Activated B cell treated with CpG ODN at 0.5 μM for 24 hours (primary cell): ENCODE measurements at places on chromosomes 11 and 22.

- DNase-seq = no peak
Observed at GRCh38 chr11:86162239-86162638, 82.3 kb upstream of the EED start.

GRCh38 chr11:127994736-127995135, 592.6 kb downstream of the ETS1 start:
- no peak for DNase-seq

DNA sequence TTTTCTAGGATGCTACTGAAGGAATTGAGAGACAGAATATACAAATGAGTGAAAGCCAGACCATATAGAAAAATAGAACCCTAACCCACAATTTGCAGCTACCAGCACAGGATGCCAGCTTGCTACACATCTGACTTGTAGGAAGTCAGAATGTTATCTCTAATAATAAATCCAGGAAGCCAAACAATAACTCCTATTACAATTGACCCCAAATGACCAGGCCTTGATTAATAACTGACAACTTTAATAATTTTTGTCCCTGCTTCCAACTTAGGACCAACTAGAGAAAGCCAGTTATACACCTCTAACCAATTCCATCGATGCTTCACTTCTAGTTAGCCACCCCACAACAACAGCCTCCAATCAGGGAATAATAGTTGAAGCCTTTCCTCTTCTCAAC, 193.4 kb downstream of the CASP12 start:
- no peak for DNase-seq

DNA sequence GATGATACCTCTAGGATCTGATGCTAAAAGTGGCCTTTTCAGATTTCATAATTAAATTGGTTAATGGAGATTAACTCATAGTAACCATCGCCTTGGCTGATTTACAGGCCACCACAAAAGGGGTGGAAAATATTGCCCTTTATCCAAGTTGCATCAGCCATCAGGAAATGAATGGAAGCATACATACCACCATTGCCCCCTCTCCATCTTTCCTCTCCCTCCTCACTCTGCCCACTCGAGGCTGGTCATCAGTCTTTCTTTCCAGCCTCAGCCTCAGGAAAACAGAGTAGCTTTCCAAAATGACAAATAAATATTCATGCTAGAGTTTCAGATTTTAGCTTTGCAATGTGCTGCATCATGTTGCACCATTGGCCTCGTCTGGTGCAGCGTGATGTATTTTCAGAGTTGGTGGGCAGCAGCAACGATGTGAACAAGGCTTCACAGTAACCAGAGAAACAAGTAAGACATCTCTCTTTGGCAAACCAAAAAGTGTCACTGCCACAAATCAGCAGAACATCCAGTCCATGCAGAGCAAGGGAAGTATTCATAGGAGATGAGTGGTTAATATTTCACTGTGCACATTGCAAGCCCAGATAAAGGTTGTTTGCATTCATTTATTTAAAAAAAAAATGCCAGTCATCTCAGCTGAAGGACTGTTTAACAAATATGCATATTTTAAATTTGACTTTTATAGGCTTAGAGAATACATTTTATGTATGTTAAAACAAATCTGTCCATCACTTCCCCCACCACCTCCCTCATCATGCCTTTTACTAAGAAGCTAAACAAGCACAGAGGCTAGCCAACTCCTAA, 136.7 kb upstream of the FAT3 start:
- DNase-seq = no peak

GRCh38 chr11:12318791-12319438, 58.5 kb upstream of the PARVA start:
- no peak for DNase-seq

DNA sequence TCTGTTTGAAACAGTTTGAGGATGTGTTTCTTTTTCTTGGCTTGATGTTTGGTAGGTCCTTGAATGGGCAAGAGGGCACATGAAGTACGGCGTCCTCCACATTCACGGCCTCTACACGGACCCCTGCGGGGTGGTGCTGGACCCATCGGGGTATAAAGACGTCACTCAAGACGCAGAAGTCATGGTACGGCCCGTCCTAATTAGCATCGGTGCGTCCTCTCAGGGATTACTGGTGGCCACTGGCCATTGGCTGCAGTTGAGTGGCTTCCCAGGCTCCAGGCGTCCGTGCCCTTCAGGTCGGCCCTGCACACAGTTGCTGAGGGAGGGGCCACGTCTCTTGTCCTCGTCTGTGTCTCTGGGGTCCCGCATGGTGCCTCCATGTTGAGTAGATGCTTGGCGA, 20.8 kb downstream of the FAM118A start:
- no peak for DNase-seq

GRCh38 chr11:62974848-62975522, 9.8 kb downstream of the SLC22A6 start:
- no peak for DNase-seq

- DNase-seq = no peak
Observed at GRCh38 chr11:110856996-110857812, 145.0 kb upstream of the ARHGAP20 start.

GRCh38 chr11:32200136-32200847, 109.4 kb downstream of the RCN1 start:
- DNase-seq = no peak

GRCh38 chr11:130241713-130242112, 73.0 kb downstream of the ZBTB44 start:
- DNase-seq = no peak

DNA sequence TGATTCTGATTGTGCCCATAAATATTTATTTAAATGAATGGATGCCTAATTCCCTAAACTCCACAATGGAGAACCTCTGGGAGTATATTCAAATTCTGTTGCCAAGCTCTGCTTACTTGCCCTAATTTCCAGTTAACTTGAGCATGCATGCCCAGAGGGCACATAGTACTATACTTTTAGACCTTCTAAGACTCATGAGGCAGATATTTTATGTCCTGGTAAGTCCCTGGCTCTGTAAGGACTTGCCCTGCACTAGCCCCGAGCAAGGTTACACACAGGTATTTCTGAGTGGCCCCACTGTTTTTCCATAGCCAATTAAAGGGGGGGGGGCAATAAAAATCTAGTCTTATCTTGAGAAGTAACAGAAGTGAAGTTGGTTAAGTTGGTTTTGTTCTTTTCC, 21.1 kb upstream of the CAPRIN1 start:
- no peak for DNase-seq

DNA sequence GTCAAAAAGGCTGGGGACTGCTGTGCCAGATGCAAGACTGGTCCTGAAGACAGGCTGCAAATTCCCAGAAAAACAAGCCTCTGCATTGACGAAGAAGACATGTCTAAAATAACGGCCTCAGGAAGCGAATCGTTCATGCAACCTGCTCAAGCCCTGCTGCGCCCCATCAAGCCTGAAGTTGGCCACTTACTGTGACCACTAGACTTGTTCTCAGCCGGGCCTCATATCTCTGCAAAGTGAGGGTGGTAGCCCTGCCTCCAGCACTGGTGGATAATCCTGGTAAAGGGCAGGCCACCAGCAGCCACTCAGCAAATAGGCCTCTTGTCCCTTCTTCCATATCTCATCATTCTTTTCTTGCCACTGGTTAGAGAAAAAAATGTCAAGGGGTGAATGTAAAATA, 11.8 kb downstream of the LTO1 start:
- DNase-seq = no peak

- DNase-seq = no peak
Observed at GRCh38 chr22:35638001-35638400, 10.2 kb upstream of the APOL6 start.

DNA sequence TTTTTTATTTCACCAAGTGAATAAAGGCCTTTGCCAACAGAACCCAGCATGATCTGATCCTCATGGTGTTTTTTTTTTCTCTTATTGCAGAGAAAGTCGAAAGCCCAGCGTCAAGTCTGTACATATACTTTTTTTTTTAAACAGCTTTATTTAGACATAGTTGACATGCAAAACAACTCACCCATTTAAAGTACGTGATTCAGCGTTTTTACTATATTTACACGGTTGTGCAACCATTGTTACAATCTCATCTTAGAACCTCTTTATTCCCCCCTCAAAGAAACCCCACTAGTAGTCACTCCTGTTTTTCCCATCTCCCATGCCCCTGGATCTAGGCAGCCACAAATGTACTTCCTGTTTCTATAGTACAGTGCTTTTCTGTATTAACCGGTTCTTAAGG, 20.6 kb upstream of the AP1B1 start:
- DNase-seq = no peak

GRCh38 chr11:55106391-55106790, 155.6 kb upstream of the TRIM48 start:
- no peak for DNase-seq

- DNase-seq = peak; percentile 58
Observed at GRCh38 chr11:73218106-73218829, at the start of gene P2RY2. P2RY2 (plus strand) TSS chr11:73218281; CDS start chr11:73234160, 15,879 bp downstream.
